Central memory CD4-positive, alpha-beta T cell (primary cell): ENCODE measurements at places on chromosomes 6 and 20.
A peak's percentile ranks its signal among the peaks of the same experiment; 100 is the strongest.

DNA sequence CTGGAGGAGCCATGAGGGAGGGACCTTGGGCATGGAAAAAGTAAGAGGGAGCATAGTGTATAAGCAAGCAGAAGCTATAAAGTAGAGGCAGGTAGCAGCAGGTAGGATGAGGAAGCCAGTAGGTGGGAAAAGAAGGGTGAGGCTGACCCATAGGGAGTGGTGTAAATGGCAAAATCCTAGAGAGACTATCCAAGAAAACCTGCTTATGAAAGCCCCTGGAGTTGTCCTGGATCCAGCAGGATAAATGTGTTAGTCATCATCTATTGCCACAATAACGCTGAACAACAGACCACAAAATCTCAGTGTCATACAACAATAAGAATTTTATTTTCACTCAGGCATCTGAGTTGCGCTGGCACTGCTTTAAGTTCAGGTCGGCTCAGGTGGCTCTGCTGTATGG is 30.2 kb downstream of the CHD6 start:
- no peak for DNase-seq

- DNase-seq = no peak
Observed at GRCh38 chr20:33971147-33971975, 22.4 kb upstream of the RALY start.

- DNase-seq = no peak
Observed at GRCh38 chr20:61922936-61923335, 142.7 kb downstream of the TAF4 start.

DNA sequence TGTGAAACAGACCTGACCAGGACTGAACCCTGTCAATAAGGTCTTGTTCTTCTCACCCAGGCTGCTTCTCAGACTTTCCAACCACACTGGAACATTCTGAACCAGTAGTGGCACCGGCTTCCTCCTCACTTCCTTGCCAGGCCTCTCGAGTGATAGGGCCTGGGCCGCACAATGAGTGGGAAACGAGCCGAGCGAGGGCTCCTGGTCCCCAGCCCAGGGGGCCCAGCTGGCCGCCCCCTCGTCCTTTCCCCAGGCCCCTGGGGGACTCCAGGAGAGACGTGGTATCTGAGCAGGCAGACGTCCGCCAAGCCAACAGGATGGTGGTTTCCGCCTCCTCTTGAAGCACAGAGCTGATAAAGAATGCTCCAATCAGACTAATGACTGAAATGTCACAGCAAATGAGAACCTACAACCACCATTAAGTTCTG is 117.9 kb downstream of the GMDS start:
- peak; percentile 5 for DNase-seq

DNA sequence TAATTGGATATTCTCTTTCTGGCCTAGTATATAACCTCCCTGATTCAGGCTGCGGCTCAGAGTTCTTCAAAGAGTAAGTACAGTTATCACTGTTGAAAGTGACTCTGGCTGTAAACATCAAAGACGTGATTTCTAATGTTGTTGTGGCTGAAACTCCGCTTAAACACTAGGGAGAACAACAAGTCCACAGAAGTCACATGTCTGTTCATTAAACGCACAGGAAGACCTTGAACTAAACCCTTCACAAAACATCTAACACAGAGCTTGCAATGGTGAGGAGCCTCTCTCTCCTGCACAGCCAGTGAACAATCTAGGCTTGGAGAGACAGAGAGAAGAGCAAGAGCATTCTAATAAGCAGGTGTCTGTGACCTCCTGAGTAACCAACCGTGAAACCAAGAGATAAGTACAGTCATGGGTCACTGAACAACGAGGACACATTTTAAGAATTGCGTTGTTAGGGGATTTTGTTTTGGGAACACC is 249.3 kb downstream of the PRKN start:
- DNase-seq = no peak

- DNase-seq = no peak
Observed at GRCh38 chr20:37285664-37286374, 3.6 kb upstream of the MANBAL start.
